ENCODE measurements at places on chromosomes 11 and 22.

GRCh38 chr11:98600103-98600502, 420.6 kb upstream of the CNTN5 start:
- DNase-seq, result no peak

DNA sequence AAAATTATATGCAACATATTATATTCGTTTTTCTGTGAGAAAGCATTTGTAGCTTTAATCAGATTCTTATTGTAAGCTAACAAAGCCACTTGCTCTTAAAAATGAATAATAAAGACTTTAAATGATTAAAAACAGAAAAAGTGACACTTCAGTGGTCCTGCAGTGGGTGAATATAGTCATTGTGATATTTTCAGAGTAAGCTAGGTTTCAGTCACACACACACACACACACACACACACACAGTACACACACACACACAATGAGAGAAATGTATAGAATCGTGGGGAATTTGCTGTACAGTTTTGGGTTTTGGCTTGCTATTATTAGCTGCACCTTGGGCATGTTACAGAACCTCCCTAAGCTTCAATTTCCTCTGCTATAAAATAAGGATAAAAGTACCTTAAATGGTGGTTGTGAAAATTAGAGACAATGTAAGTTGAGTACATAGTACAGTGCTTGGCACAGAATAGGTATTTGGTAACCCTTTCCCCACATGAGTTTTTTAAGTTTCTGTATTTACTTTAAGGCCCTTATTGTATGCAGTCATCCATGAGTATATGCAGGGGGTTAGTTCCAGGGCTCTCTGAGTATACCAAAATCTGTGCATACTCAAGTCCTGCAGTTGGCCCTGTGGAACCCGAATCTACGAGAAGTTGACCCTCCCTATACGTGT, 39.8 kb downstream of the CSTPP1 start:
- peak; percentile 41 for DNase-seq

GRCh38 chr11:121547574-121547973, 94.8 kb upstream of the SORL1-AS1 start:
- no peak for DNase-seq

DNA sequence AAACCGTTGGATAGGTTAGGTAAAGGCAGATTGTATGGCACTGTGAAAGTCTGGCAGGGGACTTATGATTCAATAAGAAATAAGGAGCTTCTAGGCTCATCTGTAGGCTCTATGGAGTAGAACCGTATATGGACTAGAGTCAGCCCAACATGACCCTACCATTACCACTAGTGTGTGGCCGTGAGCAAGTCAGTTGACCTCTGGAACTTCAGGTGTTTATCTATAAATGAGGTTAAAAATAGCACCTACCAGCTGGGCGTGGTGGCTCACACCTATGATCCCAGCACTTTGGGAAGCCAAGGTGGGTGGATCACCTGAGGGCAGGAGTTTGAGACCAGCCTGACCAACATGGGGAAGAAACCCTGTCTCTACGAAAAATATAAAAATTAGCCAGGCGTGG, 4.4 kb downstream of the HINFP start:
- no peak for DNase-seq

DNA sequence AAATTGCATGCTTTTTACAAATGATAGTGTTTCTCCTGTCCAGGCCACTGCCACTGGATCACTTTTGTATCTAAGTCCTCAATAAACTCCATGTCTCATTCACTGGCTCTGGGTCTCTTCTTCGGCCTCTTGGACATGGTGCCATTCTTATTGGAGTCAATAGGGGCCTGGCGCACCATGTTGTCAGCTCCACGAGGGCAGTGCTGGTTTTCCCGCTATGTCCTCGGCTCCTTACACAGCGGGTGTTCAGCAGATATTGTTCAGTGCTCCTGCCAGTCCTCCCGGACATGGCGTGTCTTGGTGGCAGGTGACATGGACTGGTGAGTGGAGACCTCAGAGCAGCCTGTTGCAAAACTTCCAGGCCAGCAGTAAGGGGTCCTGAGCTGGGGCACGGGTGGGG, 3.6 kb upstream of the FAM118A start:
- no peak for DNase-seq

GRCh38 chr11:107821199-107821927, 37.2 kb downstream of the SLC35F2 start:
- DNase-seq, result no peak

GRCh38 chr22:43628250-43628649, 183.9 kb downstream of the EFCAB6 start:
- DNase-seq, result no peak

DNA sequence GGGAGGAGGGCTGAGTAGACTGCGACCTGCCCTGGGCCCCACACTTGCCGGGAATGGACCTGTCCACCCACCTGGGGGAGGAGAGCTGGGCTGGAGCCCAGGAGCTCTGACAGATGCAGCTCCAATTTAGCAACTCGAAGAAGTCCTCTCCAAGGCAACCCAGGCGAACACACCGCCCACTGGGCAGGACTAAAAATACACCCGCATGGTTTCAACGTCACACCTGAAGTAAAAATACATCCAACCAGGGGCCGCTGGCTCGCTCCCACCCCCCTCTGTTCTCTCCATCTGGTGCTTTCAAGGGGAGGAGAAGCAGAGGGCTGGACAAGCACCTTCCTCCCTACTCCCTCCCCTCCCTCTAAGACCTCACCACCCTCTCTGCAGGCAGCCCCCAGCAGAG, 119.9 kb downstream of the FEZ1 start:
- no peak for DNase-seq

GRCh38 chr11:45157247-45158209, 11.1 kb downstream of the PRDM11 start:
- no peak for DNase-seq

DNA sequence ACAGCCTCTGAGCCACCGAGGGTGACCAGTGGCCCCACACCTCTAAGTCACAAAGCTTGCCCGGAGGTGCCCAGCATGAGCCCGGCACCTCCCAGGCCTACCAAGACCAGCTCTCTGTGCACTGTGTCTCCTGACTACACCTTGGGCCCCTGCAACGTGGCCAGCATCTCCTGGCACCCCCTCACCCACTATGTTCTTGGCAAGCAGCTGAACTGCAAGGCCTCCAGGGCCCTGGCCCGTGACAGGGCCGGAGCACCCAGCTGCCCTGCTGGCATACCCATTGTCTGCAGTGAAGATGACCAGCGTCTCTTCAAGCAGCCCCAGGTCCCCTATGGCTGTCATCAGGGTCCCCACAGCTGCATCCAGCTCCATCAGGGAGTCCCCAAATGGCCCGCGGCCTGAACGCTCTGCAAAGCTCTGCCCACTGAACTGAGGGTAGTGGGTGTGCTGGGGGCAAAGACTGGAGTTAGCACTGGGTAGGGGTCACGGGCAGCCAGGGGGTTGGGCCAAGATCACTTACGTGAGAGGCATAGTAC, 1.6 kb downstream of the ARSA start:
- no peak for DNase-seq
